ENCODE measurements at places on chromosomes 6 and 20. TPM values are rescaled to one million over a fixed set of nuclear protein-coding genes. Genes with fewer than 3 reads are reported as not detected.

NKX2-2 gene
- not detected for total RNA-seq

OPRL1 gene
- 0.30 TPM for total RNA-seq

DCDC2 gene
- not detected for total RNA-seq

THBS2 gene
- 216 TPM for total RNA-seq

IL17F gene
- total RNA-seq = not detected

LMBRD1 gene
- 20.4 TPM for total RNA-seq

Data from hair follicular keratinocyte (primary cell).